ENCODE measurements at places on chromosomes 6 and 20.

DNA sequence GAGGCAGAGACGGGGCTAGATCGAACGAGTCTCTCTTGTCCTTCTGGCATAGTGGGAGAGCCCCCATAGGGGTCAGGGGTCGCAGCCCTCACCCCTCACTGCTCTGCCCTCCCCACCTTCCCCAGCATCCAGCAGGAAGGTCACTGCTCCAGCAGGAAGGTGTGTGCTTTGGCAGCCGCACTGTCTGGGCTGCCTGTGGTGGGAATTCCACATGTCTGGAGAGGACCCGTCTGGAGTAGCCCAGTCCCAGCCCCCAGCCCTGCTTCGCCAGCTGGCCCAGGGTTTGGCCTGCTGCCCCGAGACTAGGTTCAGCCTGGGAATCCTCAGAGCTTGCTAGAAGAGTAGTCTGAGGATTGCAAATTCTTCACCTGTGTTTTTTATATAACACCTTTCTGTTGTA, 2.5 kb upstream of the R3HDML start:
- DNase-seq: no peak

GRCh38 chr20:38060536-38060935, 27.0 kb downstream of the RPRD1B start:
- DNase-seq: no peak

DNA sequence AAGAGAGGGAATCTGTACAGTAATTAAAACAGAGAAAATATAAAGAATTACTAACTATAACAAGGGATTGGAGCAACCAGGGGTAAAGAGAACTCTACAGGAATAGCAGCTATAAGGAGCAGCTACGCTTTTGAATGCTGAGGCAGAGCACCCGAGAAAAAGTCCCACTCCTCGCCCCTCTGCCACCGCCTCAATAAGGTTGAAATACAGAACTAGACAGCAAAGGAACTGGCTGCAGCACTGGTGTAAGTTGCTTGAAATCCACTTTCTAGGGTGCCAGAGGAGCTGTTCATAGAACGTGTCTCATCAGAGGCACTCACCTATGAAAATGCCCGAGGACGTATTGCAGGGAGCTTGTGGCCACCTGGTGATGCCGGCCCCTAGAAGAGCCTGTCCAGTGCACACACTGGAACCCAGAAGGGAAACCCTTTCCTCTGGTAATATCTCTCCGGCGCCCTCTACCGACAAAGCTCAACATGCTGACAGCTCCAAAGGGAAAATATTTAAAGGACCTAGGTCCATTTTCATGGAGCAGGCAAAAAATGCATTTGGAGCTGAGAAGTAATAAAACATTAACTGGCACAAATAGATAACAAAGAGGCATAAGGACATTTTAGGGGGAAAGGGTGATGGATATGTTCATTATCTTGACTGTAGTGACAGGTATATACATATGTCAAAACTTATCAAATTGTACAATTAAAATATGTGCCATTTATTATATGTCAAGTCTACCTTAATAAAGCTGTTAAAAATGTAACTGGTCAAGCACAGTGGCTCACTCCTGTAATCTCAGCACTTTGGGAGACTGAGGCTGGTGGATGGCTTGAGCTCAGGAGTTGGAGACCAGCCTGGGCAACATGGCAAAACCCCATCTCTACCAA, 137.4 kb upstream of the HDAC2 start:
- DNase-seq: peak; percentile 19

GRCh38 chr6:90212274-90212673, 84.4 kb downstream of the BACH2 start:
- no peak for DNase-seq

DNA sequence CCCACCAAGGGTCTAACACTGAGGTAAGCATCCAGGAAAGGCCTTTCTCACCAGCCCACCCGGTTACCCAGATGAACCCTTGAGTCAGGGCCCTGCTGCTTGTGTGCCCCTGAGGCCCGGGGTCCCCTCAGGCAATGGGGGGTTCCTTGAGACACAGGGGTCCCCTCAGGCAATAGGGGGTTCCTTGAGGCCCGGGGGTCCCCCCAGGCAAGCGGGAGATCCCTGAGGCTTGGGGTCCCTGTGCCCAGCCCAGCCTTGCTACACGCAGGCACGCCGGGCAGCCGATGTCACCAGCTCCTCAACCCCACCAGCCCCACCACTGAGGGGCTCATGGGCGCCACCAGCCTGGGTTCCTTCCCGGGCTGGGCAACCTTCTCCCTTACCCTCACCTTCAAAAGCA, 247.2 kb downstream of the TTLL2 start:
- no peak for DNase-seq

GRCh38 chr20:56631990-56632327, 2.9 kb downstream of the TFAP2C start:
- DNase-seq: no peak

GRCh38 chr20:33685328-33686099, 671 bp downstream of the E2F1 start:
- DNase-seq: no peak

- DNase-seq: no peak
These were observed 127.0 kb downstream of the MCHR2 start for GRCh38 chr6:99867026-99867425.

DNA sequence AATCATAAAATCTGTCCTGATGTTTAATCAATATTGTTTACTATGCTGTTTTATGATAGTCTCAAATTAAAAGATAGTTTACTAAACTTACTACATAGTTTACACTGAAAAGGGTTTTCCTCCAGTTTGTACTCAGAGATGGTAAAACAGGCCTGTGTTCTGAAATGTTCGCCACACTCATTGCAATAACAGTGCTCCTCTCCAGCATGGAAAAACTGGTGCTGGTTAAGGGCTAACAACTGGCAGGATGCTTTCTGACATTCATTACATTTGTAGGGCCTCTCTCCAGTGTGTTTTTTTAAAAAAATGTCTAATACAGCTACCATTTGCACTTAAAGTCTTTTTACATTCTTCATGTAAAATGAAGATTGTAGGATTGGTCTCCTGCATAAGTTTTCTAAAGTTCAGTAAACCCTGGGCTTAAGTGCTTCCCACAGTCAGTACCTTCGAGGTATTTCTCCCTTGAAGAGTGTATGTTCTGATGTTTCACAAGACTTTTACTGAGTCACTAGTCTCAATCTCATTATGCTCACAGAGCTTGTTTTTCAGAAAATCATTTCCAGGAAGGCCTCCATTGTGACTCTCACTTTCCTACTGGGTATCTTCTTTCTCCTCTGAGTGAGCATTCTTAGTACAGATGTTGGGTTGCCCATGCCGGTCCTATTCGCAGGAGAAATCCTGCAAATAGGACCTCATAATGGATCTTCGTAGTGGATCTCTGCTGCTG, 8.7 kb upstream of the ZSCAN12 start:
- no peak for DNase-seq

DNA sequence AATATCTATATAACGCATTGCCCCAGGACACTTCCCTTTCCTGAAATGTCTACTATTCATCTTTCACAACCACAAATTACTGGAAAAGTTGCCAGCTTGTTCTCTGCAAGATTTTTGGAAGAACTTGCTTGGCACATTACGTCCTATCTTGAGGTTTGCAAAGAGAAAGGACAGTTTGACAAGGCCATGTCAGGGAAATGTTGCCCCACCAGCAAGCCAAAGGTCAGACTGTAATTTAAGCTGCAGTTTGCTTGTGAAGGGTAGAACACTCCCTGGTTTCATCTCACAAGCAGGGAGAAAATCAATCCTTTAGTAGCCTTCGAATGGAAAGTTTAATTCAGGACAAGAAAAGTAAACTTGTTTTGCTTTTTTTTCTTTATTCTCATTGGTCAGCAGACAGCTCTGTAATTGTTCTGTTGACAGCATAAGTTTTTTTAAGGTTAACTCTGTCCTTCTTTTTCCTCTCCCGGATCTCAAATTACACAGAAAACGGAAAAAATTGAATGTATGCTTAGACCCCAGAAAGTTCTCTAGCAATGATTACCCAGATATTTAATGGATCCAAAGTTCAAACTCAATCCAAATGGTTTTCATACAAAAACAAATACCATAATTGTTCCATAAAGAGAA, 541.8 kb upstream of the NRSN1 start:
- DNase-seq: no peak

DNA sequence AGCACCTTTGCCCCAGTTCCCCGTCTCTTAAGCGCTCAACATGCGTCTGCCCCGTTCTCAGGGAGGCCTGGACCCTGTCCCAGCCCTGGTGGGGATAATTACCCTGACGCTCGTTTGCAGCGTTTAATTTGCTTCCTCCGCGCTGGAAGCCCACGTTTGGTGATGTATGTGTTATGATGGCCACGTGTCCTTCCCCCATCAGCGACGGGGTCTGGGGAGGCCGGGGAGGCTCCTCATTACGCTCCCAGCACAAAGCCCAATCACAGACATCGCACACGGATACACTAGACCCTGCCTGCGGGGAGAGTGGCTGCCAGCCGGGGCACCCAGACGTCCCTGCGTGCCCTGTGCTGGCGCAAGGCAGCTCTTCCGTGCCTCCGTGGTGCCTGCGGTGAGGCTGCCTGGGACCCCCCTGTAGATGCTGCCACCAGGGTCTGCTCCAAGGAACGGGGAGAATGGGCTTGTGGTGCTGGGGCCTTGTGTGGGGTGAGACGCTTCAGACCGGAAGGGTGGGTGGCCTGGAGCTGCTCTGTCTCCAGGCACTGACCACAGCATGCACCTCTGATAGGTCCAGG, 10.2 kb upstream of the CHRNA4 start:
- DNase-seq: no peak

- DNase-seq: no peak
These were observed 6.8 kb downstream of the SNAP91 start for GRCh38 chr6:83702077-83702476.

- DNase-seq: no peak
These were observed 677 bp downstream of the PXMP4 start for GRCh38 chr20:33719277-33719988.

All from anterior cingulate cortex (tissue), 58 donors.